ENCODE measurements at places on chromosomes 13 and 19.

- no peak for DNase-seq
These were observed 44.1 kb upstream of the ZNF536 start for GRCh38 chr19:30328096-30328495.

- no peak for DNase-seq
These were observed 8.2 kb downstream of the C3 start for GRCh38 chr19:6712231-6712630.

DNA sequence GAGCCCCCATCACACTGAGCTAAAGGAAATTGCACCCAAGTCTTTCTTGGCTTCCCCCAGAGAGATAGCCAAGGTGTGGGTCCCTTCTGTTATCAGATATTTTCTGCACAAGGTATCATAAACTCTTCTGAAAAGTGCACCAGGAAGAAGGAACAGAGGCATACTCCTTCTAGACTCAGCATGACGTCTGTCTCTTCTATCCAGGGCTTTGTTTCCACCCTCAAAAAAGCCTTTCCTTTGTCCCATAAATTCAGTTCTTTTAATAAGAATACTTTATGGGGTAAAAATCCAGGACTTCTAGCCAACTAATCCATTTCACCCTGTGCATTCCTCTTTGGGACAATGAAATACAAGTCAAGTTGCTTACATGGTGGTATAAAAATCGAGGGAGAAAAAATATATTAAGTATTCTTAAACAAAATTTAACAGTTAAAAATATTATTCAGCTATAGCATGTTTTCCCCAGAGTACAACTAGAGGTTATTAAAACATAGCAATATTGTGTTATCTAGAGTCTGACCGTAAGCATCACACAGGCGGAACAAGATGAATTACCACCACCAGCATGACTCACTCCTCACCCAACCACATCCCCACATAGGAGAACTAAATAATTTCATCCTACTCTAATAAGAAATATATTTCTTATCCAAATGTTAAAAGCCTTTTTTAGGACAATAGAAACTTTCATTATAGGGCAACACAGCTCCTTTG, 79.9 kb upstream of the GPC6 start:
- no peak for DNase-seq

- DNase-seq = no peak
These were observed 2859.1 kb downstream of the PCDH9 start for GRCh38 chr13:64371045-64371444.

DNA sequence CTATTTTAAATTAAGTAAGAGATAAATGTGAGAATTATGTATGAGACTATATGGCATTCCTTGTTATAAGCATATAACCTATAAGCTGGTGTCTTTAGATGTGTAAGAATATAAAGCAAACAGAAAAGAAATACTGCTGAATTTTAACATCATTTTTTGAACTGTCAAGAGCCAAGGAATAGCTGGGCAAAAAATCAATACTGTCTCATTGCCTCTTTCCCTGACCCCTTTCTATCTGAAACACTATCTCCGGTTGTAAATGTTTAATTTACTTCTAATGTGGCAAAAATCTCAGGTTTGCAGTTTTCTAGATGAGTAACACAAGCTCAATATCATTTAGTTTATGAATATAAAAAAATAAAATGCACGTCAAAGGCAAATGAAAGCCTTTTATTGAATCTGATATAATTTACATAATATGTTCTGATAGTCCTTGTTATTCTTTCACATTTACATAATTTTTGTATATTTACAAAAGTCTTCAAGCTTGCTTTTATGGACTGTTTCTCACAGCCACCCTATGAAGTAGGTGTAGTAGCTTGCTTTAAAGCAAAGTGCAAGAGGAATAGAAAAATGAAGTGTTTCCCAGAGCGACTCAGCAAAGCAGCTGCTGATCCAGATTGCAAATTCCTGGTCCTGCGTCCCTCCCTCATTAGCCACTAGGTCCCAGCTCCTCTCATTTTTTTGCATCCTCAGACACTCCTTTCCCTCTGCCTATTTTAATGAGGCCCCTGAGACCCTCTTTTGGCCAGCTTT, 188.2 kb upstream of the RFC3 start:
- DNase-seq = no peak

GRCh38 chr13:42377640-42378382, 105.9 kb downstream of the AKAP11 start:
- DNase-seq = peak; percentile 58

DNA sequence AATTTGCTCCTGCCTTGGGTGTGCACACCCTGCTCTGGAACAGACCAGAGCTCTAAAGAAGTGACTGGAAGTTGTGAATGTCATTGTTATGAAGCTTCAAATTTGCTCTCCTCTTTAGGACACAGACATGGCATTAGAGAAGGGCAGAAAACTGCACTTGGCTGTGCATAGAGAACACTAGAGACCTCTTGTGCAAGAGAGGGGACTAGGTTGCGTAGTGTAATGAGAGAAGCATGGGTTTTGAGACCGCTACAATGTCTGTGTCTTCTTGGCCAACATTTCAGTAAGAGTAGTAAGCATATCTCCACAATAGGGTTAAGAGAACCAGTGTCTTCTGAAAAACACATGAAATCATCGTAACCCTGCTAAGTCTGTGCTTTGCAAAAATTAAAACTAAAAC, 423.3 kb downstream of the SPRY2 start:
- no peak for DNase-seq

- DNase-seq = no peak
These were observed 26.0 kb downstream of the NAXD start for GRCh38 chr13:110641055-110642015.

GRCh38 chr19:283395-283794, 7.8 kb downstream of the PLPP2 start:
- DNase-seq = no peak

DNA sequence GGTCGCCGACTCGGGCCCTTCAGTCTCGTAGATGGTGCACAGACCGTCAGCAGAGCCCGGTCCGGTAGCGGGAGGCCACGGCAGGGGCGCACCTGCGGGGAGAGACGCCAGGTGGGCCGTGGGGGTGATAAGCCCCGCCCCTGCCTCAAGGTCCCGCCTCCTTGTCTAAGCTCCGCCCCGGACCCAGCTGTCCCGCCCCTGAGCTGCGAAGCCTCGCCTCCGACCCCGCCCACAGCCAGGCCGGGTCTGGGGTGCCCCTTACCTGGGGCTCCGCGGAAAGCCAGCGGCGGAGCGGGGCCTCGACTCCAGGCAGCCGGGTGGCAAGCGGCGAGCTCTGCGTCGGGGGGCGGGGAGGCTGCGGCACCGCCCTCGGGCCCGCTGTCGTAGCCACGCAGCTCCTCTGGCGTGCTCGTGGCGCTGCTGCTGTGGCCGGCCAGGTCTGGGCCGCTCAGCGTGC, 4.7 kb downstream of the PRR36 start:
- peak; percentile 91 for DNase-seq

DNA sequence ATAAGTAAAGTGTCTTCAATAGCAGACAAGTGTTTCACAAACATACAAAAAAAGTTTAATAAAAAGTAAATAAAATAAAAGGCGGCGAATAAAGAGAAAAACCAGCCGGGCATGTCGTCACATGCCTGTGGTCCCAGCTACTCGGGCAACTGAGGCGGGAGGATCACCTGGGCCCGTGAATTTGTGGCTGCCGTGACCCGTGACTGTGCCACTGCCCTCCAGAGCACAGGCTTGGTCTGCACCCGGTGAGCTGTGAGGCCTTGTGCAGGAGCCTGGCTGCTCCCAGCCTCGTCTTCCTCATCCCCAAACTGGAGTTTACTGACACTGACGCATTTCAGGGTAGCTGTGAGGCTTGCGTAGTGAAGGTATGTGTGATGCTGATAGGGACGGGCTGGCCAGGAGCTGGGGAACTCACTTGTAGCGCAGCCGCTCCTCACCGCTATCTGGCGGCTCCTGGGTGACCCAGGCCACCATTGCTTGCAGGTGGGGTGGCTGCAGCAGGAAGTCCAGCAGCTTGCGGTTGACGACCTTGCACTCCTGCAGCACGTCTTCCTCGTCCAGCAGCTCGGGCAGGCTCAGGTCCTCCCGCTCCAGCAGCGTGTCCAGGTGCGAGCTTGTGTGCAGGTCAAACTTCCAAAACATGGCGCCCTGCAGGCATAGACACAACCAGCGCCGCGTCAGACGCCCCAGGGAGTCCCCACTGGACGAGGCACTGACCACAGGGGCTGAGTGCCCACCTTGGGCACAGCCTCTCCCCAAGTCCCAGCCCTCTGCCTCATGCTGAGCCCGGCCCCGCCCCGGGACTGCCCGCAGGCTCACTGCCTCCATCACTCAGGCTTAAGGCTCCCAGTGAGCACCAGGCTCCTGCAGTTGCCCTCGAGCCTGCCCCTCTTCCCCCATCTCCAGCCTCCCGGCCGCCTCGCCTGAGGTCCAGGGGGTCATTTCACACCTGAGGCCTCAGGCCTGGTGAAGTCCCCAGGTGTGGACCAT, 12.1 kb downstream of the PPP6R1 start:
- DNase-seq = no peak

- DNase-seq = no peak
These were observed 816 bp upstream of the TBXA2R start for GRCh38 chr19:3607303-3608078.

- DNase-seq = no peak
These were observed 2.6 kb downstream of the ADAT3 start for GRCh38 chr19:1907563-1908363.

DNA sequence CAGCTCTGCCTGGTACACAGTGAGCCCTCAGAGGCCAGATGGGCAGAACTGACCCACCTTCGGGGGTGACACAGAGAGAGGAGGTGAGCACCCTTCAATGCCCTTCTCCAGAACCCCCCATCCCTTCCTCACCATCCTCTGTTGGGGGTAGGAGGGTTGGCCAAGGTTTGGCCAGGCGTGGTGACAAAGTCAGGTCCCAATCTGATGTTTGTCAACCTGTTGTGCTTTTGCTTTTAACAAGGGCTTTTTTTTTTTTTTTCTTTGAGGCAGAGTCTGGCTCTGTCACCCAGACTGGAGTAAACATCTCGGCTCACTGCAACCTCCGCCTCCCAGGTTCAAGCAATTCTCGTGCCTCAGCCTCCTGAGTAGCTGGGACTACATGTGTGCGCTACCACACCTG, 7.3 kb downstream of the PTGIR start:
- DNase-seq = no peak

GRCh38 chr13:109781384-109782065, 4.9 kb downstream of the IRS2 start:
- no peak for DNase-seq

- no peak for DNase-seq
These were observed 27.1 kb downstream of the RNASEH2B start for GRCh38 chr13:50936679-50937078.

- DNase-seq = no peak
These were observed 284.3 kb upstream of the MAB21L1 start for GRCh38 chr13:35760735-35761281.

- peak; percentile 81 for DNase-seq
These were observed at the start of gene ZNF780B for GRCh38 chr19:40055832-40056504. ZNF780B (minus strand) TSS chr19:40056231; CDS start chr19:40050332, 5,899 bp downstream.

DNA sequence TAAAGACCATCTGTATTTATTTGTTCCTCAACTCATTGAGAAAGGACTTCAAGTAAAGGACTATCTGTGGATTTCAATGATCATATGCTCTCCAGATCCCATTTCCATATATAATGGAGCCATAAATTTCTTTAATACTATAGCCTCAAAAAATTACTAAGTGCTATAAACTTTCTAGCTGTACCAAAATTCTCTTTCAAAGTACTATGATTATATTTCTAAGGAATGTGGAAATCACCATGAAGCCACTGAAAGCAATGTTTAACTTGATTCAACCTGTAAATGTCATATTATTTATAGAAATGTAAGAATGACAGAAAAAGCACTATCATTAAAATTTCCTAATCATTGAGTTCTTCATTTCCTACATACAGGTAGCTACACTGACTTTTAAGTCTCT, 20.7 kb downstream of the TBC1D4 start:
- DNase-seq = no peak

DNA sequence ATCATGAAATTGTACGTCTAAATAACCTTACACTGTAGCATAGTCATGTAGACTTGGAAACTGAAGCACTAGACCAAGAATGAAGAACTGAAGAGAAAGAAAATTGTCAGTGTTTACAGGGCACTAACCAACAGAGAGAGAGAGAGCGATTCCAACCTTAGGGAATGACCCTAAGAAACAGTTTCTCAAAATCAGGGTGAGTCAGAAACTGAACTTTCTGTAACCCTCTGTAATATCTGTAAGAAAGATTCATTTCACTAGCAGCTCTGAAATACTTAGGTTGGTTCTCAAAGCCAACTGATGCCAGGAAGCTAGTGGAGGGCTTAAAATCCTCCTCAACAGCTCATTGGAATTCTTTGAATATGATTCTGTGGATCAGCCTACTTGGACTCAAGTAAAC, 936.9 kb downstream of the EFNB2 start:
- DNase-seq = no peak

DNA sequence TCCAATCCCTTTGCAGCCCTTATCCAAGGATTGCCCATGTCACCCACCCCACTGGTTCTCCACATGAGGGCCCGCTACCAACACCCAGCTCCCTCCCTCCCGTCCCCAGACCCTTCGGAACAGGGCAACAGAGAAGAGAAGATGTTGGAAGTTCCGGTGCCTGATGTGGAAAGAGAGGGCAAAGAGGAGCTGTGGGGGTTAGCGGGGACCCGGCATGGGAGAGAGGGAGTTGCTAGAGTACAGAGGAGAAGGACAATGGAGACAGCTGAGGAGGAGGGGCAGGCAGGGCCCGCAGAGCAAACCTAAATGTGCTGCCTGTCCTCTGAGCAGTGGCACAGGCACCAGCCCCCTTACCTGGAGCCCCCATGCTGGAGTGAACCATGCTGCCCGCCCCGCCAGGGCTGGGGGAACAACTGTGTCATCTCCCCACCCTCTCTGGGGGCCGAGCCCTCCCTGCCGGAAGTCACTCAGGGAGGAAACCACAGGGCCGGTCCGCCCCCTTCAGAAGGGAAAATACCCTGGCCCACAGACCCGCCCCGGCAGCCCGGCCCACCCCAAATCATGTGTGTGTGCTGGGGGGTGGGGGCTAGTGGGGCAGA, at the start of gene POU2F2:
Gene POU2F2, minus strand, starts transcription at position 417 of the 599 bp plus-strand sequence. Its CDS starts 35 bp downstream, at position 382.
- DNase-seq = peak; percentile 88

DNA sequence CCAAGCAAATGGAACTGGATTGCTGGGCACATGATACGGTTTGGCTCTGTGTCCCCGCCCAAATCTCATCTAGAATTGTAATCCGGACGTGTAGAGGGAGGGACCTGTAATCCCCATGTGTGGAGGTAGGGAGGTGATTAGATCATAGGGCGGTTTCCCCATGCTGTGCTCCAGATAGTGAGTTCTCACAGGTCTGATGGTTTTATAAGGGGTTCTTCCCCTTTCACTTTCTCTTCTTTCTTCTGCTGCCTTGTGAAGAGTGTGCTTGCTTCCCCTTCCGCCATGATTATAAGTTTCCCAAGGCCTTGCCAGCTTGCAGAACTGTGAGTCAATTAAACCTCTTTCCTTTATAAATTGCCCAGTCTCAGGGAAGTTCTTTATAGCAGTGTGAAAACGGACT, 32.6 kb upstream of the MTIF3 start:
- no peak for DNase-seq

DNA sequence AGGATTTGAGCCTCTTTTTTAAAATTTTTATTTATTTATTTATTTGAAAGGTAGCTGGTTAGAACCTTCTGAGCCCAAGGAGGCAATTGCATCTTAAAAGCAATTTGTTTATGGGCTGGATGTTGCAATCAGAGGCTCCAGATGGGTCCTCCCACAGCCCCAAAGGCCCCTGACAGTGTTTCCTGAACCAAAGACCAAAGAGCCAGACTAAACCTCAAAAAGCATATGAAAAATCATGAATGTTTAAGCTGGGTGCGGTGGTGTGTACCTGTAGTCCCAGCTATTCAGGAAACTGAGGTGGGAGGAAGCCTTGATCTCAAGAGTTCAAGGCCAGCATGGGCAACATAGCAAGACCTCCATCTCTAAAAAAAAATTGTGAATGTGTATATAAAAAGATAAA, 67.8 kb upstream of the RGCC start:
- DNase-seq = no peak

GRCh38 chr19:28489126-28489660, 723.8 kb downstream of the UQCRFS1 start:
- no peak for DNase-seq
